ENCODE measurements at places on chromosomes 5 and 9.

GRCh38 chr5:179211068-179211467, 134.2 kb downstream of the ADAMTS2 start:
- DNase-seq = no peak

GRCh38 chr9:86655147-86655546, 292.2 kb downstream of the GAS1 start:
- DNase-seq = no peak

- no peak for DNase-seq
Observed at GRCh38 chr5:36675282-36675681, 68.9 kb downstream of the SLC1A3 start.

- no peak for DNase-seq
Observed at GRCh38 chr9:79807971-79808370, 236.2 kb downstream of the TLE4 start.
